ENCODE measurements at places on chromosomes 2 and 18.
A peak's percentile ranks its signal among the peaks of the same experiment; 100 is the strongest.

GRCh38 chr2:28311660-28312249, 80.9 kb upstream of the FOSL2 start:
- DNase-seq, result no peak

- DNase-seq, result no peak
Measured at GRCh38 chr2:18926631-18927524, 337.5 kb upstream of the NT5C1B start.

- DNase-seq, result no peak
Measured at GRCh38 chr2:98912957-98913915, 22.8 kb downstream of the CRACDL start.

DNA sequence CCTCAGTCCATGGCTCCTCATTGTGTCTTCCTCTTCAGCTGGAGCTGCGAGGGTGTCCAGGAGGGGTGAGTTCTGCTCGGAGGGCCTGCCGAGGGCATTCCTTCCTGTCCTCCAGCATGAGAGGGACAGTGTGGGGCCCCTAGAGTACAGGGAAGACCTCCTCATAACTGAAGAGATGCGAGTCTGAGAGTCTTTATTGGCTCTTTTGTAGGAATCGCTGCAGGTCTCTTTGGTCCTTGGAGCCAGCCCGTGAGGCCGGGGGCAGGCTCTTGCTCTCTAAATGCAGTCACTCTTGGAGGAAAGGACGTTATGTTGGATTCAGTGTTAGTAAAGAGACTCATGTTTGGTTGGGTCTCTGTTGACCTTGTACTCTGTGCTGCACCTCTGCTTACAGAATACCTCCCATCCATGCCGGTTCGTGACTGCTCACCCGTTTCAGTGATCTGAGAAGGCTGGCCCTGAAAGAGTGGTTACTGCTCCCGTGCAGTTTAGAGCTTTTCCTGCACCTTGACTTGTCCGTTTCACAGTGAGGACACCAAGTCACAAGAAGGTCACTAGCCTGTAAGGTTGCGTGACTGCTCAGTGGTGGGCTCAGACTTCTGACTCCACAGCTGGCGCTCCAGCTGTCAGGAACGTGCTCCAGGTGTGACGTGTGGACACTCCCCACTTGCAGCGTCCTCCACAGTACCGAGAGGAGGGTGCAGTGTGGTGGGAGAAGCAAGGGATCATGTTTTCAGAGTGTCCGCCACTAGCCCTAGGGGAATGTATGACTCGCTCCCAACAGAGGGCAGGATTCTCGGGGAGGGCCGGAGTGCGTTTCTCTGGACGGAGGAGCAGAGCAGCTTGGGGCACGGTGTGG, 7.8 kb downstream of the ATG4B start:
- DNase-seq, result no peak

DNA sequence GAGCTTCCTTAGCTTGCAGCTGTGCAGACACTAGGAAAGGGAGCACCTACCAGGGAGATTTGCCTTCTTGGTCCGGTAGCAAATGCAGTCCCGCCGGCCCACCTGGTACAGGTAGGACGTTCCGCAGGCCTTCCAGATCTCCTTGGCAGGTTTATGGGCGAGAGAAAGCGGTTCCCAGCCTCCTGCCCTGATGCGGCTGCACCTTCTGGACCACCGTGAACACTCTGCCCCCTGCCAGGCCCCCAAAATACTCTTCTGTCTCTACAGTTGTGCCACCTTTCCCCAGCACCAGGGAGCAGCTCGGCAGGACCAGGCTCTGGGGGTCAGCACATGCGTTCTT, 67.4 kb downstream of the HNRNPLL start:
- DNase-seq, result no peak

GRCh38 chr2:144495227-144496091, 24.5 kb downstream of the ZEB2 start:
- no peak for DNase-seq

- no peak for DNase-seq
Measured at GRCh38 chr2:71992036-71992435, 155.6 kb downstream of the CYP26B1 start.

DNA sequence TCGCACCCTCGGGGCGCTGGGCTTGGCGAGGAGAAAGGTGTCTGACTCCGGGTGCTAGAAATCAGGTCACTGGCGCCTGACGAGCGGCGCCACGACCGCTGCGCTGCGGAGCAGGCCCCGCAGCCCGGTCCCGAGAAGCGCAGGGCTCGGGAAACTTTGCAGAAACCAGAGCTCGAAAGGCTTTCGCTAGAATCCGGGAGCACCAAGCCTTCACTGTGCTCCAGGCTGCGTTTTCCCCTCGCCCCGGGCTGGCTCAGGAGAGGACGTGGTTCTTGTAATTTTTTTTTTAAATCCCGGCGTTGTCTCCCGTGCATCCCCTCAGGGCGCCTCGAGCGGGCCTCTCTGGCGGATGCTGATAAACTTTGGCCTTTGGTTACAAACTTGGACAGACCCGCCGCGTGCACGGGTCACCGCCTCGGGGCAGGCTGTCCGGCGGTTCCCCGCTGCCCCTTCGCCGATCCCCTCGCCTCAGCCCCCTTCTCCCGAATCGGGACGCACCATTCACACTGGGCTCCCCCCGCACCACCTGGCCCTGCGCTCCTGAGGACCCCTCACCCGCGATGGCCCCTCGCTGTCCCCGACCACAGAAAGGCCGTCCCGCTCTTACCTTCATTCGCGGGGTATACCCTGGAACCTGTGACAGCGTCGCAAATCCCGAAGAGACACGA, 419 bp downstream of the EPHA4 start:
- DNase-seq, result peak; percentile 35

- no peak for DNase-seq
Measured at GRCh38 chr2:144510294-144510991, 9.5 kb downstream of the ZEB2 start.

DNA sequence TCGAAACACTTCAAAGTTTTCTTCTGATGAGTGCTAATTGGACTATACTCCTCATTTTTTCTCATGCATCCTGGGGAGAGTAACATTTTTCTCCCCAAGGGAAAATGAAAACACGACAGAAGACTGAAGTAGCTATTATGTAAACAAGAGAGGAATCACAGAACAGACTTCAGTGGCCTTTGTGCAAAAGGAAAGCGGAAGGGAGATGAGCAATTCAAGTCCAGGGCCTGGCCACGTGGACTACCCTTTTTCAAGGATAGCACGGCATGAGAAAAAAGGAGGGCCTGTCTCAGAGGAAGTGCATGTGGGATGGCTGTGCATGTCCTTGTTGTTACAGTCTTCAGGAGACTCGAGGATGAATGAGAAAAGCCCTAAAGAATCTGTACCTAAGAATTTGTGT, 43.8 kb upstream of the KCNE4 start:
- DNase-seq, result no peak

DNA sequence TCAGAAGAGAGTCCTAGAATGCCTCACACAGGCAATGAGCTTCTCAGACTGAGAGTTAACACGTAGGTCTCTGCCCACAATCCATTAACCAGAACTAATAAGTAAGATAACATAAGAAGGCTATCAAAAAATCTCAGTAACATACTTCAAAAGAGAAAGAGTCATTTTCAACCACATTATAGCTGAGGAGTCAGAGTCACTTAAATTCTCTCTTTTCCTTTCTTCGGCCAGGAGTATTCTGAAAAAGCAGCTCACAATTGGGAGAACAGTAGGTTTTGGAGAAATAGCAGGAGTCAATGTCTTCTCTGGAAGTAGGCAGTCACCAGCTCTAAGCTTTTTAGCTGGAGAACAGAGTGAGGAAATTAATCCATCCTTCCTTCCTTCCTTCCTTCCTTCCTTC, 1364.4 kb upstream of the NXPH2 start:
- no peak for DNase-seq

DNA sequence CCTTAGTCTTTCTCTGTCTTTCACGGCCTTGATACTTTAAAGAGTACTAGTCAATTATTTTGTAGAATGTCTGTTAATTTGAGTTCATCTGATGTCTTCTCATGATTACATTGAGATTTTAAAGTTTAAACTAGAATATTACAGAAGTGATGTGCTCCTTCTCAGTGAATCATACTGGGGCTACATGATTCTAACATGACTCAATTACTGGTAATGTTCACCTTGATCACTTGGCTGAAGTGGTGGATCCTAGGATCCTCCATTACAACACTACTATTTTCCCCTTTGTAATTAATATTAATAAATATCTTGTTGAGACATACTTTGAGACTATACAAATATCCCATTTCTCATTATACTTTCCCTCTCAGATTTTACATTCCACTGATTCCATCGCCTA, 148.5 kb downstream of the CAMKMT start:
- no peak for DNase-seq

DNA sequence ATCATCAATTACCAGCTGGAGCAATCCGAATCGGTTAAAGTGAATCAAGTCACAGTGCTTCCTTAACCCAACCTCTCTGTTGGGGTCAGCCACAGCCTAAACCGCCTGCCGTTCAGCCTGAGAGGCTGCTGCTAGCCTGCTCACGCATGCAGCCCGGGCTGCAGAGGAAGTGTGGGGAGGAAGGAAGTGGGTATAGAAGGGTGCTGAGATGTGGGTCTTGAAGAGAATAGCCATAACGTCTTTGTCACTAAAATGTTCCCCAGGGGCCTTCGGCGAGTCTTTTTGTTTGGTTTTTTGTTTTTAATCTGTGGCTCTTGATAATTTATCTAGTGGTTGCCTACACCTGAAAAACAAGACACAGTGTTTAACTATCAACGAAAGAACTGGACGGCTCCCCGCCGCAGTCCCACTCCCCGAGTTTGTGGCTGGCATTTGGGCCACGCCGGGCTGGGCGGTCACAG, 496 bp upstream of the ITGA4 start:
- peak; percentile 71 for DNase-seq

GRCh38 chr18:54263904-54264336, 5.4 kb upstream of the POLI start:
- DNase-seq, result no peak

DNA sequence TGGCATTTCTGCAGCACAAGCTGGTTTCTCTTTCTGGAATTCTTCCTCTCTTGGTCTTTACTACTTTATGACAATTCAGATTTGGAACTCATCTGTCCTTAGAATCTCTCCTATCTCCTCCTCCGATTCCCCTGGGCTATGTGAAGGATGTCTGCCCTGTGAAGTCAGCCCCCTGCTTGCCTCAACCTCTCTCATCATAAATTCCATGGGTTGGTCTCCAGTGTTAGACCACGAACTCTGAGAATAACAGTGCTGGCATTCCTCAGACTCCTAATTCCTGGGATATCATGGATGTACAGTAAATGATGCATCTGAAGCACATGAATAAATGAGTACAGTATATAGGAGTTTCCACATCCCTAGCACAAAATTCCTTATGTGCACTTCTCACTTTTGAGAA, 21.0 kb upstream of the CYRIA start:
- DNase-seq, result no peak

GRCh38 chr2:199457147-199458008, at the start of gene SATB2:
Gene SATB2, minus strand, starts transcription at chr2:199457939. Its CDS starts 1,902 bp downstream, at chr2:199456037.
- DNase-seq, result no peak

GRCh38 chr2:208511573-208511972, 105.0 kb downstream of the PTH2R start:
- no peak for DNase-seq

DNA sequence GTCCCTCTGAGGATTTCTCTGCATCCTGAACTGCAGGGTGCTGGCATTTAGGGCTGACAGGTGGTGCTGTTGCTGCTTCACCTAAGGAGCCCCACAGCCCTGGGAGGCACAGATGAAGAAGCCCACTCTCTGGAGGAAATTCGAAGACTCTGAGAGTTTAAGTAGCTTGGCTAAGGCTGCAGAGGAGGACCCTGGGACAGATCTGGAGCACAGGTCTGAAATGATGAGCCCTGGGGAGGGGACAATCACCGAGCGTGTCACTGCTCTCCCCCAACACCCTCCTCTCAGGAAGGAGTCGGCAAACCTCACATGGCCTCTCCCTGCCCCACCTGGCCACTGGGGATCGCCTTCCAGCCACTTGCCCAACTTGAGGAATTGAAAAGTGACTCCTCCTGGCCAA, 18.6 kb downstream of the CYP27C1 start:
- no peak for DNase-seq

GRCh38 chr18:21820033-21820810, 79.6 kb downstream of the MIB1 start:
- no peak for DNase-seq

- no peak for DNase-seq
Measured at GRCh38 chr2:151713291-151713903, 20.9 kb downstream of the NEB start.

- DNase-seq, result no peak
Measured at GRCh38 chr18:40832362-40832761, 1122.7 kb upstream of the PIK3C3 start.

- no peak for DNase-seq
Measured at GRCh38 chr2:218980735-218981389, 4.1 kb downstream of the FEV start.

DNA sequence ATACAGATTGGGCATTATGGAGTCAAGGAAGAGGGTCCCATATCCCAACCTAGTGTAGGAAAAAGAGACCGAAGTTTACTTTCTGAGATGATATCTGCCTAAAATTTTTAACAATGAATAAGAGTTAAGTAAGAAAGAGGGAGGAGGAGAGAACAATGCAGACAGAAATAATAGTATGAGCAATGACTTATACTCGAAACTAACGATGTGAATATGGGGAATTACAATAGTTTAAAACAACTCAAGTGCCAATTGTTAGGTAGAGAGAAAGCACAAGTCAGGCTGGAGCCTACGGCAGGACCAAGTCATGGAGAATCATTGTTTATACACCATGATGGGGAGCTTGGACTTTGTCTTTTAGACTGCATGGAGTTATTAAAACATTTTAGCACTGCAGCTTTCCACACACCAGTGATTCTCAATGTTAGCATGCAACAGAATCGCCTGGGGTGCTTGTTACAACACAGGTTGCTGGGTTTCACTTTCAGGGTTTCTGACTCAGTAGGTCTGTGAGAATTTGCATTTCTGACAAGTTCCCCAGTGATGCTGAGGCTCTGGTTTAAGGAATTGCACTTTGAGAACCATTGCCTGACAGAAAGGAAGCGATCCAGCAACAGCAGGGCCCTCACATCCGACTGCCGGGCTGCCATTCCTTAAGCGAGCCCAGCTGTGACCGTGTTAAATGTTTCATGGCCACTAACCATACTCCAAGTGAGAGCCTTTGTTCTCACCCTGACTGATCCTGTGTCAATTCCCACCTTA, 511.2 kb downstream of the DCDC2C start:
- DNase-seq, result no peak

GRCh38 chr2:223306371-223306770, 254.4 kb downstream of the KCNE4 start:
- no peak for DNase-seq

DNA sequence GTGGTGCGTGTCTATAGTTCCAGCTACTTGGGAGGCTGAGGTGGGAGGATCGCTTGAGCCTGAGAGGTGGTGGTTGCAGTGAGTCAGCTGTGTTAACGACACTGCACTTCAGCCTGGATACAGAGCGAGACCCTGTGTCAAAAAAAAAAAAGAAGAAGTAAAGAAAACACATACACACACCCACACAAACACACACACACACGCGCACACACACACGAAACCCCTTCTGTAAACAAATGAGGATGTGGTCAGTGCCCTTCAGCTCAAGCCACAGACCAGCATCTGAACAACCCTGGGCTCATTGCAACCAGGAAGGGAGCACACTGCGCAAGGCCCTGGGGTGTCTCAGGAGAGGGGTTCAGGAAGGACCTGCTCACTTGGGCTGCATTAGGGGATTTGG, 47.9 kb upstream of the KCNF1 start:
- no peak for DNase-seq

Measured in activated effector memory CD4-positive, alpha-beta T cell treated with Interleukin-2 at 50 U/mL for 16 hours (primary cell).